Breast epithelium (tissue), 4 donors: ENCODE measurements at places on chromosomes 13 and 19.

DNA sequence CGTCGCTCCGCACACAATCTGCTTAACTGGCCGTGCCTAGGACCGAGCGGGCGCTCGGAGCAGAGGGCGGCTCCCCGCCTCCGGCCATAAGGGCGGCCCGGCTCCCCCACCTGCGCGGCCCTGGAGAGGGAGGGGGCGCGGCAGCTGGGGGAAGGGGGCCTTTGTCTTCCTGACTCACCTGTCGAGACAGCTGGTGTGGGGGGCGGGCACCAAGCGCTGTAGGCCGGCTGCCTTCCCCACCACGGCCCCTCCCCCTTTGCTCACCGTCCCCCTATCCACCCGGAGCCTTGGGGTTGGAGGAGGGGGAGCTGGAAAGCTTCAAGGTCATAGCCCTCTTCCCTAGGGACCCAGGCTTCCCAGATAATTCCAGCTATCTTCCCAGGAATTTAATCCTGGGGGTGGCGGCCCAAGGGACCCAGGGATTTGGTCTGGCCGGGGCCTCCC, 1.2 kb downstream of the VASP start:
- DNase-seq: no peak

DNA sequence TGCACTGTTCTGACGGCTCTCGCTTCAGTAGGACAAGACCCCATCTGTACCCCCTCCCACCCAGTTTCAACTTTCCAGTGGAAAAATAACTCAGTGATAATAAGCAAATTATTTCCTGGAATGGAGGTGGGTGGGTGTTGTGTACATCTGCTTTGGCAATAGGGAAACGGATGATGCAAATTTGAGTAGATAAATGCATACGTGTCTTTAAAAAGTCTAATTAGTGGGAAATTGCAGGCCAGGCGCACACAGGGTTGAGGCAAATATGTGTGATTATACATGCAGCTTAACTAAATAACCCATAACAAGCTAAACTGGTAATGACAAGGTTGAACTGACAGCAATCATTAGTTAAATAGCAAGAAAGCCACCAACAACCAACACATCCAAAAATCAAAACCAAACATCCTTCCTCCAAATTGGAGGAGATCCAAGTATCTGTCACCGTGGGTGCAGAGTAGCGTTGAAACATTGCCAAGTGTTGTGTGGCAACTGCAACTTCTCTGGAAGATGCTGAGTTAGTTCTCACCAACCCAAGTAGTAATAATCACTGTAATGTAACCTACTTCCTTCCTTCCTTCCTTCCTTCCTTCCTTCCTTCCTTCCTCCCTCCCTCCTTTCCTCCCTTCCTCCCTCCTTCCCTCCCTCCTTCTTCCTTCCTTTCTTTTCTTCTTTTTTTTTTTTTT, 54.6 kb downstream of the TRPM4 start:
- DNase-seq: no peak

DNA sequence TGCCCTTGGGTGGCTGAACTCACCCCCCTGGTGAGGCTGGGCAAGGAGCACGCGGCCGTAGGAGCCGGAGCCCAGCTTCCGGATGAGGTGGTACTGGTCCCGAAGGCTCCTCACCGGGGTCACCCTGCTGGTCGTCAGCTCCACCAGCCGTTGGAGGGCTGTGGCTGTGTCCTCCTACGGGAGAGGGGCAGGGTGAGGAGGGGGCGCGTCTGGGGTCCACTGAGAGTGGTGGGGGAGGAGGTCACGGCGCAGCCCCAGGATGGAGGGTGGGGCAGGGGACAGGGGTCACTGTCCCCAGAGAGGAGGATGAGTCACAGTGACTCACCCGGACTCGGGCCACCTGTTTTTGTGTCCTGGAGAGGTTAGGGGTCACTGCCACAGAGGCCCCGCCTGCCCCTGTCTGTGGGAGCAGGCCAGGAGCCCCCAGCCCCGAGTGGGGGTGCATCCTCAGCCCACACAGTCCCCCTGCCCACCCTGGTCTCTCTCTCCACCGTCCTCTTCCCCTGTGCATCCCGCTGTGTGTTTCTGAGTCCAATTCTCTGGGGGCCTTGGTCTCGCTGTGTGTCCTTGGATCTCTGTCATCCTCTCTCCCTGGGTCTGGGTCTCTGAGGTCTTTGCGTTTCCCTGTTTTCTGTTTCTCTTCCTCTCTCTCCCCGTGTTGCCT, 435 bp downstream of the SBK3 start:
- no peak for DNase-seq

- peak; percentile 30 for DNase-seq
Observed at GRCh38 chr13:36919833-36920615, at the start of gene SMAD9. Gene SMAD9, minus strand, starts transcription at chr13:36920238. Its CDS starts 40,549 bp downstream, at chr13:36879689.

DNA sequence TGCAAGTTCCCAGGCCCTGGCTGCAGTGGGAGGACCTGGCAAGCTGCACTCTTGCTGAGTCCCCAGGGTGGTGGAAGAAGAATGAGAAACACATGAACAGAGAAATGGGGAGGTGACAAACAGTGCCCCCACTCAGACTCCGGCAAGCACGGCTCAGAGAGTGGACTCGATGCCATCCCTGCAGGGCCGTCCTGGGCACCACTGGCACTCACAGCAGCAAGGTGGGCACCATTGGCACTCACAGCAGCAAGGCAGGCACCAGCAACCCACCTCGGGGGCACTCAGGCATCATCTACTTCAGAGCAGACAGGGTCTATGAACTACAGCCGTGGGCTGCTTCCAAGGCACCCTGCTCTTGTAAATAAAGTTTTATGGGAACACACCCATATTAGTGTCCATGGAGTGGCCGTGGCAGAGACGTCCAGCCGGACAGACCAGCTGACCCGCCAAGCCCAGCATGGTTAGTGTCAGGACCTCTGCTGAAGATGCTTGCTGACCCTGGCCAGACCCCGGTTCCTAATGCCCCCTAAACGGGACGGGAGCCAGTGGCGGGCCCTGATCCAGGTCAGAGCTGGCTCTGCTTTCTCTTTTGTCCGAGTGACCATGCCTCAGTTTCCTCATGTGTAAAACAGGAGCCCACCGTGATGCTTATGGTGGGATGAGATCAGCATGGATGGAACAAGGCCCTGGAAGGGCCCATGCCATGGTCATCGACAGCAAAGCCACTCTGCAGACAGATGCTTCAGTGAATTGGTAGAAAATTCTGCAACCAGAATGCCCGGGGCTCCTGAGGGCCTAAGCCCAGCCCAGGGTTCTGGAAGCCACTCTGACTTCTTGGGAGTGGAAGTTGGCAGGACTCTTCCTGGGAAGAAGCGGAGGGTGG, 2.1 kb upstream of the F10 start:
- DNase-seq: no peak
